ENCODE measurements at places on chromosomes 5 and 9.
A peak's percentile ranks its signal among the peaks of the same experiment; 100 is the strongest.

- DNase-seq = no peak
Measured at GRCh38 chr9:97660340-97660739, 26.7 kb downstream of the NCBP1 start.

GRCh38 chr9:85030316-85030715, 360.8 kb downstream of the NTRK2 start:
- no peak for DNase-seq

- DNase-seq = no peak
Measured at GRCh38 chr9:124625087-124625486, 117.9 kb upstream of the NR5A1 start.

DNA sequence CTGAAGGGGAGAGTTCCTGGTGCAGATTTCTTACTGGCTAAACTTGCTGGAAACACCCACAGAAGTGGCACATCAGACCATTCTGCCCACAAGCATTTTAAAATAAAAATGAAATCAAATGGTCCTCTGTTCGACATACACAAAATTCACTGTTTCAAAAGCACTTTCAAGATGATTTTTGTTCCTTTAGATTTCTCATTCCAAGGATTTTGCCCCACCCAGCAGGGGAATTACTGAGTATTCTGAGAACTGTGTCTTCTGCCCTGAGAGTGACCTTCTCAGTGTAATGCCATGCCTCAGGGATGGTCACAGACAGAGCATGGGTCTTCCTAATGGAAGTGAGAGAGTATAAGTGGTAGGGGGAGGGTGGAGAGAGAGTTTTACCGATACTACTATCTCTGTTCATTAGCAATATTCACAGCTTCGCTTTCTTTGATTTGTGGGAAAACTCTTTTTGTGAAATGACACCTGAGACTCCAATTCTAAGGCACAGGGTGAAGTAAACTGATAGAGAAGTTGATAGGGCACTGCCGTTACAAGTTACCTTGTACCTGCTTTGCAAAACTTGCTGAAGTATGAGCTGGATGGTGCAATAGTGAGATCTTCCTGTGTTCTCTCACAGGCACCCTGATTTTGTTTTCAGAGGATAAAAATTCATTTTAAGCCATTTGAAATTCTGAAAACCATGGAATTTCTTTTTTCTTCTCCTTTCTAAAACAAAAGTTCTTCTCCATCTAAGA, 95.8 kb upstream of the CD180 start:
- DNase-seq = no peak

GRCh38 chr9:128139621-128140020, 9.6 kb upstream of the LCN2 start:
- DNase-seq = no peak

DNA sequence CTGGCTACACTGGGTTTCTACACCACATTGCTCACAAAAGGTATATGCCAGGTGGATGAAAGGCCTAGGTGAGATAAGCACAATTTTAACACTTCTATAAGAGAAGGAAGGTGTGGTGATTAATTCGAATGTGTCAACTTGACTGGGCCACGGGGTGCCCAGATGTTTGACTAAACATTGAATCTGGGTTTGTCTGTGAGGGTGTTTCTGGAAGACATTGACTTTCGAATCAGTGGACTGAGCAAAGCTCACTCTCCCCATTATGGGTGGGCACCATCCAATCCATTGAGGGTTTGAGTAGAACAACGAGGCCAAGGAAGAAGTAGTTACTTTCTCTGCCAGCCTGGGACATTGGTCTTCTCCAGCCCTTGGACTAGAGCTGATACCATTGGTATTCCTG, 78.2 kb upstream of the COL5A1 start:
- DNase-seq = no peak

GRCh38 chr5:56375011-56375410, 141.9 kb upstream of the ANKRD55 start:
- no peak for DNase-seq

DNA sequence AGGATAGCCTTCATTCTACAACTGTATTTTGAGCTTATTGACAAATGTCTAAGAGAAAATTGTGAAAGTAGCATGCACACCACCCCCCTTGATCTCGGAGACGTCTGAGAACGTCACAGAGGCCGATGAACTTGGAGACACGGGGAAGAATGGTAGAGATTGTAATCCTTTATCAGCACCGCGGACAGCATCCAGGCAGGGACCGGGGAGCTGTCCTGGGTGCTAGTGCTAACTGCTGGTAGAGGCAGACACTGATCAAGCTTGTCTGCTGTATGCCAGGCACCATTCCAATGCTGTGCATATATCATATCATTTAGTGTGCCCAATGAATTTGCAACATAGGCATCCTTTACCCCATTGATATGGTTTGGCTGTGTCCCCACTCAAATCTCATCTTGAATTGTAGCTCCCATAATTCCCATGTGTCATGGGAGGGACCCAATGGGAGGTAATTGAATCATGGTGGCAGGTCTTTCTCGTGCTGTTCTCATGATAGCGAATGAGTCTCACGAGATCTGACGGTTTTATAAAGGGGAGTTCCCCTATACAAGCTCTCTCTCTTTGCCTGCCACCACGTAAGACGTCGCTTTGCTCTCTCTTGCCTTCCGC, 98.8 kb downstream of the LHX2 start:
- DNase-seq = peak; percentile 8

DNA sequence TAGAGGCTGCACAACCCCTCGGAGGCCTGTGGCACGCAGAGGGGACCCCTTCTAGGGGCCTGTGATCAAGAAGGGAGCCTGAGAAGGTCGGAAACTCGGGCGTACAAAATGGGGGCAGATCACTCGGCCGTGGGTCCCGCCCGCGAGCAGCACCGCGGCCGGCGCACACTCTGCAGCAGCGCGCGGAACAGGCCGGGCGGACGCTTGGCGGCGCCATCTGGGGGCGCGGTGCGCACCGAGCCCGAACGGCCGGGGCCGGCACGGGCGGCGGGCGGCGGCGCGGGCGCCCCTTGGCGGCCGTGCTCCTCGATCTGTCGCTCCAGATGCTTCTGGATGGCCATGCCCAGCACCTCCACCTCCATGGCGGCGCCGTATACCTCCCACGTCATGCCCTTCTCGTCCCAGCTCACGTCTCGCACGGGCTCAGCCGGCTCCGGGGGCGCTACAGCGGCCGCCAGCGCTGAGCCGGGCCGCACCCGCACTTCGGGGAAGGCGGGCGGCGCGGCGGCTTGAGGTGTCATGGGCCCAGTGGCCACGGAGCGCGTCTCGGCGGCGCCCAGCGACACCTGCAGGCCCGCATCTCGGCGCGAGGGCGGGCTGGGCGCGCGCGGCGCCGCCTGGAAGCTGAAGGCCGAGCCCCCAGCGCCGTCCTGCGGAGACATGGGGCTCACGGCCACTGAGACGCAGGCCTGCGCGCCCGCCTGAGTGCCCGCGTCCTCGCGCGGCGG, 13.1 kb downstream of the GPRIN1 start:
- peak; percentile 59 for DNase-seq

DNA sequence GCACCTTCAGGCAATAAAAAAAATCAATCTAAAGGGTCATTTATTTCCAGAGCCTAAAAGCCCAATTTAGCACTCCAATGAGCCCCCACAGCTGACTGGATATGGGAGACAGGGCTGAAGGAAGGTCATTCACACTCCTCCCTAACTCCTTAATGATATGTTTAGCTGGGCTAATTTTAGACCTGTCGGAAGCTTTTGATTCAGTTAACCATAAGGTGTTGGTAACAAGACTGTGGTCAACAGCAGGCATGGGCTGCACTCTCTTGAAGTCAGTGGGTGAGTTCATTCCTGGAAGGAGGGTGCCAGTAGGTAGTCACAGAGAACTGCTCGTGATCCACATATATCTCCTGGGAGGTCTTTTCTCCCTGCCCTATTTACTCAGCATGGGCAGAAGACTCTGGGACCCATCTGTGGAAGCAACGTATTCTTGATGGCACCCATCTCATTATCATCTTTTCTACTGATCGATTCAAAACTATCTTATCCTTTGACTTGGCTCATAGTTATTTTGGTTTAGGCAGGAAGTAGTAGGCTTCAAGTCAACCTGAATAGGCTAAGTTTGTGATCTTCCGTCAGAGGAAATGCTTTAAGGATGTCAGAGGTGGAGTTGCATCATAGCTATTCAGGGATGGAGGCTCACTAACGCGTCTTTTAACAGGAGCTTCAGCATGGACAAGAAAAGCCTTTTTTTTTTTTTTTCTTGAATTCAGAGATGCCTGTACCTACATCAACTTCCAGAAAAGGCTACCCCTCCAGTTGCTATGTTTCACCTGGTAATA, 367.7 kb upstream of the SLC30A5 start:
- DNase-seq = no peak

DNA sequence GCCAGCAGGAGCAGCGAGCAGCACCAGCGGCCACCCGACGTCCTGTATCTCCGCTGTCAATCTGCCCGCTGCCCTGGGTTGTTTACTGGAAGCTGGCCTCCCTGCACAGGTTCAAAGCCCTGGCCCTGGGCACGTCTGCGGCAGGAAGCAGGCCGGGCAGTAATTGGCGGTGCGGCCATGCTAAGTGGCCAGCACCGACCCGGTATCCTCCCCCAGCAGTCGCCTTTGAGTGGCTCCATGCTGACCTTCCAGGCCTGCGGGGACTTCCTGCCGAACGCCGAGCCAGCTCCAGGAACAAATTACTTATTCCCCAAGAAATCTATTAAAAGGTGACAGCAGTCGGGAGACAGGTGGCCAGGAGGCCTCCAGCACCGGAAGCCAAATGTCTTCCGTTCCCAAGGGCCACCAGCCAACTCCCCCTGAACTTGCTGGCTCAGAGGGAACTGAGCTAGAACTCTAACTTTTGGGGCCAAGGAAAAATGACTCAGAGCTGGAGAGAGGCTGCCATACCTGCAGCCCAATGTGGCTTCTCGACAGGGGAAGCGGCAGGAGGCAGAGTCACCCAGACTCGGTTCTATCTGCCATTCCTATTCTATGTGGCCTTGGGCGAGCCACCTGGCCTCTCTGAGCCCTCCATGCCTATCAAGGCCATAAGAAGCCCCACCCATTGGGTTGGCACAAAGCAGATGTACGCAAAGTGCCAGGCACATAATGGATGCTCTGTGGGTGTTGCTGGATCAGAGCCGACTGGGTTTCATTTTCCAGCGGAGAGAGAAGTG, 13.7 kb upstream of the PSMB7 start:
- no peak for DNase-seq

DNA sequence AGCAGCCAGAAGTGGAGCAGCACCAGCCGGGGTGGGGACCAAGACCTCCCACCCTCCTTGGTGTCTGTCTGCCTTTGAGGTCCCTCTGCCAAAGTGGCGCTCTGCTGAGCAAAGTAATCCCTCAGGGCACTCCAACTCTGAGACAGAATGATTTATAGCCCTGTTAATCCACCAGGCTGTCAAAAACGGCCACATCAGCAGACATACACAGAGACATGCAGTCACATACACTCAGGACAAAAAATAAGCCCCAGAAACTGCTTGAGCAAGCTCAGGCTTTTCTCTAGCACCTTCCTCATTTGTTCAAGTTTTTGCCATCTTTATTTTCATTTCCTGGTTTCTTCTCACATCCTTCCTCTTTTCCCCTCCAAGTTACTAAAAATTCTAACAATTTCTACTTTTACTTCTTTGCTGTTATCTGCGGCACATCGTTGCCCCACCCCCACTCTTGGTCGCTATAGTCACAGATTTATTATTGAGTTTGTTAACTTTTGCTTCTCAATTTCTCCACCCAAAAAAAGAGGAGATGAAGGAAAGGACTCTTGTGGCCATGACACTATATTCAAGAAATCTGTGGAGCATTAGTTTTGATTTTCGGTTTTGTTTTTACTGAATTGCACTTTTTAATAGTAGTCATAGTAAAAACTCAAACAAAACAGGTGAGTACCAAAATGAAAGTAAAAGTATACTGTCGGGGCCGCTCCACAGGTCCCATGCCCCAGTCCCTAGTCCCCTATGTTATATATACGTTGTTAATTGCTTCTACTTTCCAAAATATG, 17.4 kb upstream of the ADRB2 start:
- no peak for DNase-seq

- DNase-seq = no peak
Measured at GRCh38 chr5:52476346-52476745, 311.4 kb upstream of the ITGA1 start.

- DNase-seq = no peak
Measured at GRCh38 chr5:115349001-115349817, 52.8 kb upstream of the CCDC112 start.

GRCh38 chr5:7376871-7377270, 19.1 kb upstream of the ADCY2 start:
- no peak for DNase-seq

DNA sequence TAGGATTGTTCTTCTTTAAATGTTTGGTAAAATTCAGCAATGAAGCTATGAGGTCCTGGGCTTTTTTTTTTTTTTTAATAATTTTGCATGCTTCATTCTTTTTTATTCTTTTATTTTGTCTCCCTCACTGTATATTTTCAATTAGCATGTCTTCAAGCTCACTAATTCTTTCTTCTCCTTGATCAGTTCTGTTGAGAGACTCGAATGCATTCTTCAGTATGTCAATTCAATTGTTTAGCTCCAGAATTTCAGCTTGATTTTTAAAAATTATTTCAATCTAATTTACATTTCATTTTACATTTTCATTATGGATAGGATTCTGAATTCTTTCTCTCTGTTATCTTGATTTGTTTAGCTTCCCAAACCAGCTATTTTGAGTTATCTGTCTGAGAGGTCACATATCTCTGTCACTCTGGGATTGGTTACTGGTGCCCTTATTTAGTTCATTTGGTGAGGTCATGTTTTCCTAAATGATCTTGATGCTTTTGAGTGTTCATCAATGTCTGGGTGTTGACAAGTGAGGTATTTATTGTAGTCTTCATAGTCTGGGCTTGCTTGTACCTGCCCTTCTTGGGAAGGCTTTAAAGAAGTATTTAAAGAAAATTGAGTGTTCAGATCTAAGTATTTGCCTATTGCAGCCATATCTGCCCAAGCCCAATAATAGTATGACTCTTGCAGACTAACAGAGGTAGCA, 9.1 kb downstream of the LURAP1L start:
- no peak for DNase-seq

DNA sequence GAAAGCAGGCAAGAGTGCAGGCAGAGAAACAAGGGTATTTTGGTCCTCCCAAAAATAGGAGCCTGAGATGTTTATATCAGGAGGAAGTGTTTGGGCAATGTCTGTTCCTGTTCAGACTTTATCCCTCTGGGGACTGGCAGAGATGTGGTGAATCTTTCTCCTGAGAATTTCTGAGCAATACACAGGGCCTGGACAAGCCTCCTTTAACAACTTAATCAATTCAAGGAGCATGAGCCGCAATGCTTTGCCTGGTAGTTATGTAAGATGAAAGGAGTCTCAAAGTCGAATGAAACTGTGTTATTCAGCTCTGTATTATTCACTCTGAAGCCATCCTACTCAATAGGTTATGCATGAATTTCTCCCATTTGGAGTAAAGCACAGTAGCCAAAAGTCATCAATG, 365.6 kb downstream of the MAN2A1 start:
- no peak for DNase-seq

DNA sequence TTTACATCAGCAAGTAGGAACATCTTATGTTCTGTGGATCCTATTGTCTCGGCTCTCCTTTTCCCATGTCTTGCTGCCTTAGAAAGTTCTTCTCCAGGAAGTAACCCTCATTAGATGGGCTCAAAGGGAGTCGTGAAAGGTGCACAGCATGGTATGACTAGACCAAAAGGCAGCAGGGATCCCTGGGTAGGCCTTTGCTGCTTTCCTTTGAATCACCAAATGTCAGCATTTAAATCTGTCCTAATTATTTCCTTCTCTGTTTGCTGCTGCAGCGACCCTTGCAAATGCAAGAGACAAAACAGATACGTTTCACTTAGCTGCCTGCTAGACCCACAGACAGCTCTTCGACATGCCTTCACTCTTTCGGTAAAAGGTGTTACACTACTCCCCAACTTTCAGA, 218.4 kb downstream of the ACTL7B start:
- DNase-seq = no peak

GRCh38 chr5:87877023-87877422, 391.6 kb downstream of the TMEM161B start:
- DNase-seq = no peak
